ENCODE measurements at places on chromosomes 13 and 19.

DNA sequence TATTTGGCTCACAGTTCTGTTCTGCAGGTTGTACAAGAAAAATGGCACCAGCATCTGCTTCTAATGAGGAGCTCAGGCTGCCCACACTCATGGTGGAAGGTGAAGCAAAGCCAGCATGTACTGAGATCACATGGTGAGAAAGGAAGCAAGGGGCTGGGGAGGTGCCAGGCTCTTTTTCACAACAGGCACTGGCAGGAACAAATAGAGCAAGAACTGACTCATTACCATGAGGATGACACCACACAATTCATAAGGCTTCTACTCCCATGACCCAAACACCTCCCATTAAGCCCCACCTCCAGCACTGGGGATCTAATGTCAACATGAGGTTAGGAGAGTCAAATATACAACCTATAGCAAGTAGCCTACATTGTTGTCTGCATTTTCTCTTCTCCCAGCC, 522.6 kb downstream of the RFC3 start:
- no peak for DNase-seq

- DNase-seq = peak; percentile 29
Measured at GRCh38 chr19:34365463-34366401, 736 bp downstream of the GPI start.

DNA sequence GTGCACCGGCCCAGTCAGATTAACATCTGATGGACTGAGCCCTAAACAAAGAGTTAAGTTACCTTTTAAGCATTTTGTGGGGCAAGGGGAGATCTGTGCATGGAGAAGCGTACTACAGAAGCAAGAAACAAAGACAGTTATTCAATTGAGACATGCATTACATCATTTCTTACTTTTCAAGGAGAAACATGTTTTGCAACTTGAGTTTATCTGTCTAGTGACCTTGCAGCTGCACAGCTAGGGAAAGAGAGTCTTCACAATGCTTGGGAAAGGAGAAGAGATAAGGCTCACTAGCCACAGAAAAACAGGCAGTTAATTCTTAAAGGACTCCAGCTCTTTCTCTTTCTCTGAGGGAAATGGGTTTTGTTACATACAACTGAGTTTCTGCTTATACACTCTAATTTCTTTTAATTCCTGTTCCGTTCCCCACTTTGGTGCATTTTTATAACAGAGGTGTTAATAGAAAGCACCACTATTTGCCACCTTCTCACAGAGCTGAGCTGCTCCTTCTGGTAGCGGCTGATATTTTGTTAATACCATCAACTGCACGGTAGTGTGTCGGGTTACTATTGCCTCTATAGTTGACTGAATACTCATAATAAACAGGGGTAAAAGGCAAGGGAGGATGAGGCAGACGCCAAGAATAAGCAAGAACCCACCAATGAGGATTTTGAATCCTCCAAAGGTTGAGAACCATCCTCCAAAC, 55.9 kb downstream of the ZNF431 start:
- no peak for DNase-seq

- DNase-seq = no peak
Measured at GRCh38 chr19:51722492-51722891, 1.3 kb downstream of the HAS1 start.

DNA sequence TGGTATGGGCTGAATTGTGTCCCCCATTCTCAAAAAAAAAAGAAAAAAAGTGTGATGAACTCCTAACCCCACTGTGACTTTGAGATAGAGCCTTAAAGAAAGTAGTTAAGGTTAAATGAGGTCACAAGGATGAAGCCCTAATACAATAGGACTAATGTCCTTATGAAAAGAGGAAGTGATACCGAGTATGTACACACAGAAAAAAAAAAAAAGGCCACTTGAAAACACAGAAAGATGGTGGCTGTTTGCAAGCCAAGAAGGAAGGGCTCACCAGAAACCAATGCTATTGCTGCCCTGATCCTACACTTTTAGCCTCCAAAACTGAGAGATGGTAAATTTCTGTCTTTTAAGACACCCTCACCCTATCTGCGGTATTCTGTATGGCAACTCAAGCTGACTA, 955.6 kb downstream of the PCDH17 start:
- no peak for DNase-seq

DNA sequence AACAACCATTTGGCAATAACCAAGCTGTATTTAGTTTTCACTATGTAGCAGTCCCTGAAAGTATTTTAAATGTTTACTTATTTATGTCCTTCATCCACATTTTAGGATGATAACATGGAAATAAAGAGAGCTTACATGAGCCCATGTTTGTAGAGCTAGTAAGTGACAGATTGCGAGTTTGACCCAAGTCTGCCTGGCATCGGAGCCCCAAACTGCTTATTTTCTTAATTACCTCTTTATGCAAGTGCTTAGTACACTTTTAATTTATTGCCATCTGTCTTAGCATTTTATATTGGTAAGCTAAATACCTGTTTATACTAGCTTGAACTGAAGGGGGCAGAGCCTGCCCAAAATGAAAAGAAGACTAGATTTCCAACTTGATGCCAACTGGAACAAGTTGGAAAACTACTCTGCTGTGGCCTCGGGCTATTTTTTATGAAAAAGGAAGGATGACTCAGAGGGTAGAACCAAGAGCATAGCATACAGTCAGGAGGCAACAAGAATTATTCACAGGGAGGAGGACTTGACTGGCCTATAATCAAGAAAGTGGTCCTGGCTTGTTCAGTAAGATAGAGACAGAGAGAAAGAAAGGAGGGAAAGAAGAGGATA, 150.2 kb downstream of the NDFIP2 start:
- no peak for DNase-seq

- DNase-seq = no peak
Measured at GRCh38 chr19:7579182-7579581, 16.5 kb upstream of the CAMSAP3 start.

GRCh38 chr19:41261474-41262190, 2.5 kb upstream of the HNRNPUL1 start:
- no peak for DNase-seq

- no peak for DNase-seq
Measured at GRCh38 chr19:43371909-43372308, 18.4 kb downstream of the CD177 start.

- no peak for DNase-seq
Measured at GRCh38 chr13:21924958-21925357, 254.1 kb downstream of the FGF9 start.

DNA sequence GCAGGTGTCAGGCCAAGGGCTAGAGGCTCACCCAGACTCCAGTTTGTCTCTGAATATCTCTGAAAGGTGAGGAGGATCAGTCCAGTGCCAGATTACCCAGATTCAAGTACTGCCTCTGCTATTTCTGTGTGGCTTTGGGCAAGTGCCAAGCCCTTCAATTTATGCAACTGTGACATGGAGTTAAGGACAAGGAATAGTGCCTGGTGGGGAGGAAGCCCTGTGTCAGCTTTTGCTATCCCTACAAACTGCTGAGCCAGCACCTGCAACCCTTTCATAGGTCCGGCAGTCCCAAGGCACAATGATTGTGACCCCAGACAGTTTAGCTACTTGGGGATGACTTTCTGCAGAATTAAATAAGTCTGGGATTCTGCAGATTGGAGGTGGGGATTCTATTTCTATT, 123.0 kb downstream of the KL start:
- no peak for DNase-seq

DNA sequence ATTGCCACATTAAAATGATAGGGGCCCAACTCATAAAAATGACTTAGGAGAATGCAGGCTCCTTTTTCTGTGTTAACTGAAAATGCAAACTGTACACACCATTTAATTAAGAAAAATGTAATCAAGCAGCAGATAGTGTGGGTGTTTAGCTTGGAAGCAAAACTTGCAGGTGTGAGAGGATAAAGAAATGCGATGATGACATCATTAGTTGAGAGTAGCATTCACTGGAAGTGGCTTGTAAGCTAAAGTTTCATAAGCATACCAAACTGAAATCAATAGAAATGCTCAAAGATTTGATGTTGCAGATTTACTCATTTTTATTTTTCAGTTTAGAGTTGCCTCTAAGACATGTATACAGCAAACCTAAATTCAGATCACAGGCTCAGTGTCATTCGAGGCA, 86.6 kb downstream of the PRR20E start:
- DNase-seq = no peak

DNA sequence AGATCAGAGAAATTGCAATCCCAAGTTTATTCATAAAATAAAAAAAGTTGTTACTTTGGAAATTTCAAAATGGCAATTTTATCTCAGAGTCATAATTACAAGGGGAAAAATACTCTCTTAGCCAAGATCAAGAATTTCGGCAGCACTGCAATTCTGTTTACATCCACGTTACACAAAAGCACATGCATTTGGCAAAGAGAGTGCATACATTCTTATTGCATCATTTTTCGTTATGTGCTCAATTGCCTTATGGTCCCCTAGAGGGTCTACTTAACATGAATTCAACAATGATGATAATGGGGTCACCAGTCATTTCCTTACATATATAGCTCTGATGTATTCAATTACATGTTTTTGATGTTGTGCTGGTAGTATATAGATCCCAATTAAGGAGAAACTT, 498.0 kb downstream of the DIAPH3 start:
- no peak for DNase-seq

GRCh38 chr13:93727211-93728141, 500.9 kb downstream of the GPC6 start:
- DNase-seq = no peak

DNA sequence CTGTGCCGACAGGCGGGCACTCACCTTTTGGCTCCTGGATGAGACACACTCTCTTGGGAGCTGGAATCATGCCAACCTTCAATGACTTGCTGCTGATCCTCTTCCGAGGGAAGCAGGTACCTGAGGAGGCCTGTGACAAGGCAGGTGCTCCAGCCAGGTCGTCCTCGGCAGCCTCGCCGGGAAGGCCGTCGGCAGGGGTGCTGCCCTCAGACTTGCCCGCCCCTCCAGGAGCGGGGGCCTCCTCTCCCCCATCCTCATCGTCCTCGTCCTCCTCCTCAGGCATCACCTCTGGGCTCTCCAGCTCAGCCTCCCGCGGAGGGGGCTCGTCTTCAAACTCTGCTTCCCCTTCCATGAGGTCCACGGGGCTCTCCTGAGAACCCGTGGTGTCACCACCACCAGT, 29.2 kb downstream of the SUGP2 start:
- no peak for DNase-seq

DNA sequence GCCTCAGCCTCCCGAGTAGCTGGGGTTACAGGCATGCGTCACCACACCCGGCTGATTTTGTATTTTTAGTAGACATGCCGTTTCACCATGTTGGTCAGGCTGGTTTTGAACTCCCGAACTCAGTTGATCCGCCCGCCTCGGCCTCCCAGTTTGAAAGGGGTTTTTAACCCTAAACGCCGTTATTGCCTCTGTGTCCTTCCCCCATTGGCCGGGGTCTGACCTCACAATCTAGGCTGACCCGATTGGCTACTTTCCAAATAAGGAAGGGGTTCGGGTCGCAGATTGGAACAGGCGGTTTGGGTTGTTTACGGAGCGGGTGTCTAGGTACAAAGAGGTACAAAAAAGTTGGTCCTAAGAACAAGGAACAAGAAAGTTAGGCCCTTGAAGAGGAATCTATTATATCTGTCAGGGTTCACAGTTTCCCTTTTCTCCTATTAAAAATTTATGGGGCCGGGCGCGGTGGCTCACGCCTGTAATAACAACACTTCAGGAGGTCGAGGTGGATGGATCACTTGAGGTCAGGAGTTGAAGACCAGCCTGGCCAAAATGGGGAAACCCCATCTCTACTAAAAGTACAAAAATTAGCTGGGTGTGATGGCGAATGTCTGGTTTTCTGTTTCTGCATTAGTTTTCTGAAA, 1.0 kb downstream of the ZNF253 start:
- no peak for DNase-seq

- DNase-seq = no peak
Measured at GRCh38 chr13:99709134-99709533, 207.9 kb downstream of the TM9SF2 start.

DNA sequence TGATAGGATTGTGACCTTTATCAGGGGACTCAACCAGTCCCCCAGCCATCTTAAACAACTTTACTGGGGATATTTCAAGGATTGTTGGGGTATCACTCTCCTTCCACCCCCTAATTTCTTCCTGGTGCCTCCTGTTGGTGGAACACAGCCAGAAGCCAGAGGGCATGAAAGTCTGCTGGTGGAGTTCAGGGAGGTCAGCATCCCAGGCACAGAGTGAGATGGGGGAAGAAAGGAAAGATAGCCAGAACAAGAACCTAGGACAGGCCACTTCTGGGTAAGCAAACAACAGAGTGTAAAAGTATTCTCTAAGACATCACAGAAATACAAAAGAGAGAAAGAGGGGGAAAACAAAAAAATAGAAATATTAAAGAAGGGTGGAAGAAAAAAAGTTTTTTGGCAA, 101.8 kb downstream of the SPRY2 start:
- DNase-seq = no peak

- peak; percentile 39 for DNase-seq
Measured at GRCh38 chr13:59247171-59247570, 916.6 kb downstream of the DIAPH3 start.

- no peak for DNase-seq
Measured at GRCh38 chr13:110336681-110337080, 29.6 kb downstream of the COL4A2 start.

GRCh38 chr13:73782450-73783449, 351.5 kb downstream of the KLF12 start:
- no peak for DNase-seq

GRCh38 chr19:56123266-56123891, 2.3 kb upstream of the ZNF787 start:
- DNase-seq = no peak

- DNase-seq = no peak
Measured at GRCh38 chr19:19788015-19788414, 33.5 kb downstream of the ZNF506 start.

- no peak for DNase-seq
Measured at GRCh38 chr13:97432232-97432916, 1.6 kb upstream of the RAP2A start.

DNA sequence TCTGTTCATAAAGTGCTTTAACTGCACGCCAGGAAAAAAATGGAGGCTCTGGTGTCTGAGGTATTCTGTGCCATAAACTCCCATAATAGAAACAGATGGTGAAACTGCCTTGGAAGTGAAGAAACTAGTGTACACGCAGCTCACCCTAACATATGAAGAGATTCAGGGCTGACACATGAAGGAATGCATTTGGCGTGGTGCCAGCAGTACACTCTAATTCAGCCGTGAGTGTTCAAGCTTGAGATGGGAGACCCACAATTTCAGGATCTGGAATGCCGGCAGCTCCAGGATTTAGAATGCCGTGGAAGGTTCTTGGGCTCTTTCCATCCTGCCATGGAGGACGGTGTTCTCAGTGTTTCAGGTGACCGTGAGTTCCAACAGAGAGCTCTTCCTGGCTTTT, 478.4 kb downstream of the TSHZ3 start:
- DNase-seq = no peak

GRCh38 chr13:79549355-79550106, 68.6 kb downstream of the NDFIP2 start:
- DNase-seq = no peak

- DNase-seq = no peak
Measured at GRCh38 chr19:38840583-38840968, 9.0 kb upstream of the ECH1 start.

GRCh38 chr19:1324806-1325567, 39.3 kb downstream of the EFNA2 start:
- peak; percentile 72 for DNase-seq

GRCh38 chr19:19597809-19598306, 20.6 kb downstream of the PBX4 start:
- no peak for DNase-seq

All from HEK293T (cell line).